ENCODE measurements at places on chromosomes 5 and 9.
A peak's percentile ranks its signal among the peaks of the same experiment; 100 is the strongest.

- DNase-seq: no peak
These were observed 426.8 kb upstream of the POU5F2 start for GRCh38 chr5:94168151-94168550.

DNA sequence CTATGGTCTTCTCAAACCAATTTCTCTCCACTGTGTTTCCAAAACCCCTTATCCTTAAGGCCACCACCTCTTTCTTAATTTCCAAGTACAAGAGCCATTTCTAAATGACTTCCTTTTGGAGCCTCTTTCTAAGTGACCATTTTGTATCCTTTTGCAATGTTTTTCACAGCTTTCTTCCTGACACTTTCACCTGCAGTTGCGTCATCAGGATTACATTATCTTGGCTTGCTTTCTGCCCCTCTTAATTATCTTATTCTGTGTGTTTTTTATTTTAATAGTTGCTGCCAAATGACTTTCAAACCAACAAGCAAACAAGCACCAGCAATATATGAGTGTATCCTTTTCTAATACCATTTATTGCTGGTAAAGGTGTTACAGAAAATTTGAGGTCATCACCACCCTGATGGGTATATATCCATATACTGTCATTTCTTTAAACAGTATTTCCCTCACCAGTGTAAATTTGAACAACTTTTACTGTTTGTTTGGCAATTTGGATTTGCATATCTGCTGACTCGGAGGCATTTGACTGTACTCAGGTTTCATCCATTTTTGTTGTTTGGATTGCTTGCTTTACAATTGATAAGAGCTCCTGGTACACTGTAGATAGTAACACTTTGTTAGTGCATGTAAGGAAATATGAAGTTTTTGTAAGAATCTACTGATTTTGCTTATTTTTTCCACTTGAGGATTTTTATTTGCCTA, 5.4 kb upstream of the ANXA1 start:
- DNase-seq: no peak

- no peak for DNase-seq
These were observed 39.1 kb downstream of the WHRN start for GRCh38 chr9:114465906-114466900.

DNA sequence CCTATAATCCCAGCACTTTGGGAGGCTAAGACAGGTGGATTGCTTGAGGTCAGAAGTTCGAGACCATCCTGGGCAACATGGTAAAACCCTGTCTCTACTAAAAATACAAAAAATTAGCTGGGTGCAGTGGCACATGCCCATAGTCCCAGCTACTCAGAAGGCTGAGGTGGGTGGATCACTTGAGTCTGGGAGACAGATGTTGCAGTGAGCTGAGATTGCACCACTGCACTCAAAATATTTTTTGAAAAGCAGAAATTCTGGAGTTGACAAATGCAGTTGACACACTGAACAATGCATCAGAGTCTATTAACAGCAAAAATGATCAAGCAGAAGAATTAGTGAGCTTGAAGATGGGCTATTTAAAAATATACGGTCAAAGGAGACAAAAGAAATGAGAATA, 35.5 kb downstream of the NDUFAF2 start:
- no peak for DNase-seq

- no peak for DNase-seq
These were observed 958 bp upstream of the NFIL3 start for GRCh38 chr9:91424403-91425176.

DNA sequence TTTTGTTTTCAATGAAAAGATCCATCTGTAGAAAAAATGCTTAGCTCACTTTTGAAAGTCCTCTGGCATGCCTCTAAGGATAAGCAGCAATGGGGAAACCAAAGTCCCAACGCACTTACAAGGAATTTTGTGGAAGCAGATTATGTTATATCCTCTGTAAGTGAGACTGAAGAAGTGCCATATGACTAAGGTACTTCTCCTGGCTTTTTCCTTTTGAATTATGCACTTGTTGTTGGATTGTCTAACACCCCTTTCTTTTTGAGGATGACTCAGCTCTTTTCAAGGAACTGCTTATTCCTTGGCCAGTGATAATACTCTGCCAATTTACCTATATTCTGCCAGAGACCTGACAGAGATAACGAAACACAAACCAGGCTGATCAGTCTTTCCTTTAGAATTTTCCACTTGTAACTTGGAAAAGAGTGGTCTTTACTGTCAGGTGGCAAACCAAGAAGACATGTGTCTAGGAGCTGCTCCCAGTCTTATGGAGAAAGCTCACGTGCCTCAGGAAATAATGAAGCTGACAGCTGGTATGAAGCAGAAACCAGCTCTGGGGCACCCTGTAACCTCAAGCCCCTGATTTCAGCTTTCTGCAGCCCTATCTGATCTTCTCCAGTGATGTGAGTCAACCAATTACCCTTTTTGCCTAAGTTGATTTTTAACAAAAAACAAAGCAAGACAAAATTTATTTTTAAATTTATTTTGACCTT, 290.8 kb upstream of the FBXL7 start:
- no peak for DNase-seq

DNA sequence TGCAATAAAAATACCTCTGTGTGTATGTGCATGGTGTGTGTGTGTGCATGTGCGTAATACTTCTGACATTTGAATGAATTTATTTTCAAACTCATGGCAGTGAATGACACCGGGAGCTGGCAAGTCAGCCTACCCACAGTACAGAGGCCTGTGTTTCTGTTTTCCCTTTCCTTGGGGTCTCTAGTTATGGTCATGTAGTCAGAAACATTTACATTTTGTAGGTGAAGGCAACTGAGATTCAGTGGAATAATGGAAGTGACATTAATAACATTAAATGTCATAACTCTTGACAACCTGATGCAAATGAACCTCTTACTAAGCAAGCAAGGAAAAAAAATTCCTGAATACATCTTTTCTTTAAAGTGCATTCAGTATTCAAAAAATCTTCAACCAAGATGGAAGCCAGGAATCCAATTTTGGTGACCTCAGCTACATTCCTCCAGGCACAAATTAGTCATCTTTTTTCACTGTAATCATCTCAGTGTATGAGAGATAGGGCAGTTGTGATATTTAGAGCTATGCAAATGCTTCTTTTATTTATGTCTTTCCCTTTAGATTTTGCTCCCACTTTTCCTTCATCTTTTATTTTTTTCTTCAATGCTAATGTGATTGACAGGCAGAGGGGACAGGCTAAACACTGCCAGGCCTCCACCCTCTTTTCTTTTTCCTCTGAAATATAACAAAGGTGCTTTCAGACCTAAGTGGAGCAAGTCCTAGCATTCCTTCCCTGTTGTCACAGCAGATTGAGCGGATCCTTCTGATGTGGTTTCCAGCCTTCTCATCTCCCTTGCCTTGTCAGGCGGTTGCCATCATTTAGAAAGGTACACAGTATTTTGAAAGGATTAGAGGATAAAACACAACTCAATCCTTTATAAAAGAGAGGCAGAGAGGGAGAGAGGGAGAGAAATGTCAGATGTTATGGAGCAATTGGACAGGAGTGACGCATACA, 569.8 kb upstream of the ADAMTS16 start:
- DNase-seq: no peak

GRCh38 chr5:1747803-1748085, 51.9 kb downstream of the MRPL36 start:
- DNase-seq: no peak

GRCh38 chr5:167513381-167513780, 778.1 kb upstream of the WWC1 start:
- no peak for DNase-seq

GRCh38 chr9:2220036-2220435, 204.9 kb downstream of the SMARCA2 start:
- DNase-seq: no peak

DNA sequence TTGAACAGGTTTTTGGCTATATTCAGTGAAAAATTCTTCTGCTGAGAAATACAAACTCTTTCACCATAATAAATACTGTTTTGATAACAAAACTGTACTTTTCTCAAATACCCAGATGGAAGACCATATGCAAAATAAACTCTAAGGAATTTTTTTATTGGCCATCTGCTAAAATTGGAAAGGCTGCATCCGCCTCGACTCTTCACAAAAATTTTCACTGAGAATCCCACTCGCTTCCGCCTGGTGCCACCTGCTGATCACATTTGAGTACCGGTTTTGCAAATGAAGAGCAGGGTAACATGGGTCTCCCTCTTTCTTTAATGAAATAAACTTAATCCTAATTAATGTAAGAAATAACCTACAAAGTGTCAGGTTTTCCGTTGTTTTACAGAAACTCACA, 76.4 kb downstream of the TTLL11 start:
- no peak for DNase-seq

DNA sequence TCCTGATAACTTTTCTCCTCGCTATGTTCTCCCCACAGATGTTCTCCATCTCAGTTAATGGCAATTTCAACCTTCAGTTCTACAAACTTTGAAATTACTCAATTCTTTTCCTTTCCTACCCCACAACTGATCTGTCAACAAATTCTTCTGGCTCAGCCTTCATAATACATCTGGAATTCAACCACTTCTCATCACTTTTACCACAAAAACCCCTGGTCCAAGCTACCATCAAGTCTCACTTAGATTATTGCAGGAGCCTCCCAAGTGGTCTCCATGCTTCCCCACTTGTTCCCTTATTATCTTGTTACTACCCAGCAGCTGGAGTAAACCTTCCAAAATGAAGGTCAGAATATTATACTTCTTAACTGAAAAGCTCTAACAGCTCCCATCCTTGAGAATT, 110.1 kb downstream of the FBN2 start:
- no peak for DNase-seq

DNA sequence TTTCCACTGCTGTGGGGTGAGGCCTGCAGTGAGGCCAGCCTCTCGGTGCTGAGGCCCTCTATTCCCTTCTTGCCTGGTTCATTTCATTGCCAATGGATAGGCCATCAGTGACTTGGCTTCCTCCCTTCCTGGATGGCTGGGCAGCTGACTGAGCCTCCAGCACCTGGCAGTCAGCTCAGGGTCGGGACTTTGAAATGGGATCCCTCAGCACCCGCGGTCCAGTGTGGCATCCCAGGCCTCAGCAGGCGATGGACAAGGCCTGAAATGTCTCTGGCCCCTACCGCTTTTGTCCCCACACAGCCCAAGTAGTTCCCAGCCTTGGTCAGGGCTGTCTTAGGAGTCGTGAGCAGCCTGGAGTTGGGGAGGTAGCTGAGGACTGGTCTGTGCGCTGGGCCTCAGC, 17.2 kb downstream of the NDST1 start:
- no peak for DNase-seq

GRCh38 chr5:31886206-31886605, 247.3 kb downstream of the PDZD2 start:
- DNase-seq: no peak

DNA sequence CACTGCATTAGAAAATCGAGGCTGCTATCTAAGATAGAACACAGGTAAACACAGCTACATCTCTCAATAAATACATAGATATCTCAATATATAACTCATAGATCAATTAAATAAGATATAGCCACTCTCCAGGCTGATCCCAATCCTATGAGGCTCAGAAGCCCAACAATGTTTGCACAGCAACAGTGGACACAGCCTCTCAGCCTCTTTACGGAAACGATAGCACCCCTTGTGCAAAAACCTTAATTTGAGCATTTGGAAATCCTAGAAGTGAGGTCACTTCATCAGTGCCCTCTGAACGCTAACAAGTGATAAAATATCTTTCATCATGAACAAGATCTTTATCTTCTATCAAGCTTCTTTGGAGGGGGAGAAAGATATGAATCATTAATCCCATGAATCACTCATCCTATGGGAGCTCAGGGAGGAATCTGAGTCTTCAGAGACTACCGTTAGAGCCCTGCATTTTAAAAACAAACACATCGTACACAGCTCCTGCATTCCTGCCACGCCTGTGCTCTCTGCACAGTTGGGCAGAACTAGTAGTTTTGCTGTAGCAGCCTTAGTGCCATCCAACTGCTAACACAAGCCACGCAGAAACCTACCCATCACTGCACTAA, 71.4 kb downstream of the MED27 start:
- no peak for DNase-seq

DNA sequence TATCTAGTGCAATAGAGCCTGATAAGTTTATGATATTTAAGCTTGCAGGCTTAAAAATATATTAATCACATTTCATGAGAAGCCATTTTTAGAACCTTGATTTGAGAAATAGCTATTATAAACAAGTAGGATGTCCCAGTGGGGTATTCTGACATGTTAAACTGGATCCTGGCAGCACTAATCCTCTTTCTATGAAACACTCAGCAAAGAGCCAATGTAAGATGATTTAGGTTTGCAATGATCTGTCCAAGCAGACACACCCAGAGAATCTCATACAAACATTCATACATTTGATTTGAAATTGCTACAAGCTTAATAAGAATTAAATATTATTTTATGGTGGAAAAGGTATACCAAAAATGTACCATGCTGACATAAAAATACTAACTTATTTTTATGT, 86.5 kb downstream of the ERP44 start:
- no peak for DNase-seq

DNA sequence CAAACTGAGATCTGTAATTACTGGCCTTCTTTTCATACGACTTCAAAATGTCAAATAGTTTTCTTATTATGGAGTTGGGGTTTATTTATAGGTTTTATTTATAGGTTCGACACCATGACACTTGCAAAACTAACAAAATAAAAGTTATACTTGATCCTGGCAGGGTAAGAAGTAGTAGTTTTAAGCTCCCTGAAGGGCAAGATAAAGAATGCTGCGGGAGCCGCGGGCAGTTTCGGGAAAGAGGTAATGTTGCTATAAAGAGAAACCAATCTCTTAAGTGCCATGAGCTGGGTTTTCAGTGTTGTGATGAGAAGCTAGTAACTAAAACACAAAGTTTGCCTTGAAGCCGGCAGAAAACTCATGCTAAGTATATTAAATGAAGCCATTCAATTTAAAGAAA, 24.8 kb downstream of the PTPN3 start:
- DNase-seq: no peak

DNA sequence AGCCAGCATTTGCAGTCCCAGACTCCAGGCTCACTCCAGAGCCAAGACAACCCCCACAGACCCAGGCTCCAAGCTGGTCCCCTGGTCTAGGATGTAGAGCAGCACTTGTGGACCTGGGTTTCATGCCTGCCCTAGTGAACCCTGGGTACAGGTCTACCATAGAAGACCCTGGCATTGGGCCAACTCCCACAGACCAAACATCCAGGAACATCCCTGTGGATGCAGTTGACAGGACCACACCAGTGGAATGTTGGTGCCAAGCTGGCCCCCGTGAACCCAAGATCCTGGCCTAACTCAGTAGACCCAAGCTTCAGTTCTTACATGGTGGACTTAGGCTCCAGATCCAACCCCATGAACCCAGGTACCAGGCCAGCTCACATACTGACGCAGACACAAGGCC, 250.6 kb downstream of the KDM4C start:
- no peak for DNase-seq

- no peak for DNase-seq
These were observed 253.2 kb downstream of the CEMIP2 start for GRCh38 chr9:71515107-71515506.

DNA sequence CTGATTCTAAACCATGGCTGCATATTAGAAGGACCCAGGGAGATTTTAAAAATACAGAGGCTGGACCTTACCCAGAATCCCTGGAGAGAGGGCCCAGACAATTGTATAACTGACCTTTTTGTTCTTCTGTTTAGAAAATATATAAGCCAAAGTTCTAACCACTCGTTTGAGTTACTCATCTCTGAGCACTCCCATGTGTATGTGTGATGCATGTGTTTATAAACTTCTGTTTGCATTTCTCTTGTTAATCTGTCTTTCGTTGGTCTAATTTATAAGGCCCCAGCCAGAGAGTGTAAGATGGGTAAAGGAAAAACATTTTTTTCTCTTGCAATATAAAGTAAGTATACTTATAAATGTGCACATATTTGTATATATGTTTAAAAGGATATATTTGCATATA, 443.9 kb downstream of the ZNF608 start:
- DNase-seq: peak; percentile 3

All from smooth muscle cell of the brain vasculature (primary cell).